ENCODE measurements at places on chromosomes 4 and X.

DNA sequence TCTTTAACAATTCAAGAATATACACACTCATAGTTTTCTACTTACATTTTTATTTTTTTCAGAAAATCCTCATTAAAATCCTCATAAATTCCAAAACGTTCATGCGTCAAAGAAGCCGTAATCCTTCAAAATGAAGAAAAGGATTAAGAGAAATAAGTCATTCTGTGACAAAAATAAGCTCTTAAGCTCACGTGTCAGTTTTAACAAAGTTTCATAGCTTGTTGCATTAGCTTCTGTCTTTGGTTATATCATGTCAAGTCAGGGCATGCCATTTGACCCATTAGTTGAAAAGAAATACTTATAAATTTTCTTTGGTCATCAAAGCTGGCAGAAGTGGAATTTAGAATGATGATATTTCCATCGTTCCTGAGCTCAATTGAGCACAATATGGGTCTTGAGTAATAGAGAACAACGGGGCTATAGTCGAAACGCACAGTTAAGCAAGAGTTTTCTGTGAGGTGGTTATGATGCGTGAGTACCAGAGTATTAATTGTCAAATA is 185.2 kb upstream of the CTSO start:
- DNase-seq: peak; percentile 9

- DNase-seq: no peak
Observed at GRCh38 chr4:158159718-158160094, 13.1 kb downstream of the GASK1B start.

- no peak for DNase-seq
Observed at GRCh38 chr4:38856046-38856445, 571 bp downstream of the TLR6 start.

DNA sequence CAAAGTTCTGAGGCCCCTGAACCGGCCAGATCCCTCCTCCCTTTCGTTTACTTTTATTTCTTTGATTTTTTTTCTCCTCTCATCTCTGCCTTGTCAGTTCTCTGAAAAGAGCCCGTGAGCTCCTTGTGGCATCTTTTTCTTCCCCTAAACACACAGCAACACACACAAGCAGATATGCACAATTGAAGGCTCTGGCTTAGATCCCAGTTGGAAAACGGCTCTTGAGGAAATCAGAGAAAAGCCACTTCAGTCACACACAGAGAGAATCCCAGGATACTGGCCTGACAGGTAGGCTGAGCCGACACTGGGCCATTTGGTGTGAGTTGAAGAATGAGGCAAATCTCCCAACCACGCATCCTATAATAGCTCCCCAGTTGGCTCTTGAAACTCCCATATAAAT is 12.9 kb downstream of the DIPK2B start:
- no peak for DNase-seq

DNA sequence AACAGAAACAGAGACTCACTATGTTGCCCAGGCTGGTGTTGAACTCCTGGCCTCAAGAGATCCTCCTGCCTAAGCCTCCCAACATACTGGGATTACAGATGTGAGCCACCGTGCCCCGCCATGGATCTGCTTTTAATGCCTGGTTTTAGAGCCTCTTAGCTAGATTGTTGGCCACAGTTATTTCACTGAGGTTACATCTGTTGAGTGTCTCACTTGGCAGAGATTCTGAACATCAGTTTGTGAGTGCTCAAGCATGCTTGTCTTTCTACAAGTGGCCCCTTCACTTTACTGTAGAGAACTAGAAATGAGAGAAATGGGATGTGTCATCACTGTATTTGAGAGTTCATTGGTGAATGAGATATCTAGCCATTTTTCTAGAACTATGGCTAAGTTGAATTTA is 218.5 kb downstream of the APBB2 start:
- DNase-seq: peak; percentile 69

- DNase-seq: no peak
Observed at GRCh38 chrX:10636337-10636736, 16.0 kb upstream of the MID1 start.

DNA sequence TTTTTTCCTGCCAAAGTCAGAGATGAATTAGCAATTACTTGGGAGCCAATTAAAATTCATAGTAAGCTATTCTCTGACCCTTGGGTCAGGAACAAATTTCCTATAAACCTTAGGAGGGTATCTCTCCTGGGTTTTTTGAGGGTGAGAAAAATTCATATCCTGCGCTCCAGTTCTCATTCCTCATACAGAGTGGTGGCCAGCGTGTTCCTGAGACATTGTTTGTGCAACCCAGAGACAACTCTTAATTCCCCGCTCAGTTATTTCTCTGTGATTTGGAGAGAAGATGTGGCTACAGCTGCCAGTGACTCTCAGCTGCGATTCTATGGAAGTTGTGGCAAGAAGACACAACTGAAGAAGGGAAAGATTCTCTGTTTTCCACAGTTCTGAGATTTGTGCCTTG is 37.9 kb upstream of the CBR4 start:
- no peak for DNase-seq

- DNase-seq: no peak
Observed at GRCh38 chrX:131894995-131895394, 128.1 kb upstream of the STK26 start.

DNA sequence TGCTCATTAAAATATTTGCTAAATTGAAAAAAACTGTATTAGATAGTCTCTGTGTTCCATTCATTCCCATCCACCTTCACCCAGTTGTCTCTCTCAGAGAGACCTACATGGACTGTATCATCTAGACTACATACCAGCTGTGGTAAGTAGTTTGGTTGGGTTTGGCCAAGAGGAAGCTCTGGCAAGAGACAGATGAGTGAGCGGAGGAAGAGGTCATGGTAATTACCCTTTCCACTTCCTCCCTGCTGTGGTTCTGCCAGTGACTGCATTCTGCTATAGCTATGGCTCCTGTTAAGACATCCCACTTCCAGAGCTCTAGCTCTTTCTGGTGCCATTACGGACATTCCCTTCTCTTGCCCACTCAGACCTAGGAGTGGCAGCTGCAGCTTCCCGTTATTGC is 239.0 kb upstream of the MID1 start:
- DNase-seq: no peak

DNA sequence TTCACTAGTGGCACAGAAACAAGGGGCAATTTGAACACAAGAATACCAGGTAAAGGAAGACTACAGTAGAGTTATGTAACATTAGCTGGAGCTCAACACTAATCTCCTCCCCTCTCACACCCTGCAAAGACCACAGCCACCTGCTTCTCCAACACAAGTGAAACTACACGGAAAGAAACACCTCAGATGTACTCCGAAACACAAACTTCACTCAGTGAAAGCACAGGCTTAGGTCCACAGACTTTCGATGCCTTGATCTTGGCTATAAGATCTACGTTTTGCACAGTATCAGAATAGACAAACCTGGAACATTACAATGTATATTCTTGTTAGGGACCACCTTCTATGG is 7.6 kb downstream of the ACSL1 start:
- no peak for DNase-seq

DNA sequence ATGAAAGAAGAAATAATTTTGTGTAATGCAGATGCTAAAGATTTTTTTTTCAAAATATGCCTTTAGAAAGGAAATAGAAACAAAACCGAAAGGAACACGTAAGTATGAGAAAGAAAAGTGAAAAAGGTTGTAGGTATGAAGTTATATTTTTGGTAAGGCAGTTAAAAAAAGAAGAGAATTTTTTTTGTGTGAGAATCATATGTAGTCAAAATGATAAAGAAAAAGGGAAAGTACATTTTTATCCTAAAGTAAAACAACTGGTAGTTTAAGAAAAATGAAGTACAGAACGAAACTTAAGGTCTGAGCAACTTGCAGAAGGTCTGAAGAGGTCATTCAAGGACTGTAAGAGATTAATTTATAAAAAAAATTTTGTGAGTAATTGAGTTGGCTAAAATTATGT is 164.0 kb upstream of the TRAM1L1 start:
- no peak for DNase-seq

DNA sequence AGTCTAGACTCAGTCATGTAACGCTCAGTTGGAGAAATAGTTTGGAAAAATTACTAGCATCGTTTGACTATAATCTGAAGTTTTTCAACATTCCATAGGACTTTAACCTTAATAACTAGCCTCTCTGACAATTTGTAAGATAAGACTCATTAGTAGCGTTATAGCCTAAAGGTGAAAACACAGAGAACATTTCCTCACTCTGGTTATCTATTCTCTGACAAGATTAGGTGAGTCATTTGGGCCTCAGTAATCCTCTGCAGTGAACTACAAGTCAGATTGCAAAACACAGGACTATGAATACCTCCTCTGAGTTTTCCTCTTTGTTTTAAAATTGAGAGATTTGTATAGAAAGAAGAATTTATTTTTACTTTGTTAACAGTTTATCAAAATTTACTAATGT is 31.8 kb upstream of the PDLIM5 start:
- no peak for DNase-seq

DNA sequence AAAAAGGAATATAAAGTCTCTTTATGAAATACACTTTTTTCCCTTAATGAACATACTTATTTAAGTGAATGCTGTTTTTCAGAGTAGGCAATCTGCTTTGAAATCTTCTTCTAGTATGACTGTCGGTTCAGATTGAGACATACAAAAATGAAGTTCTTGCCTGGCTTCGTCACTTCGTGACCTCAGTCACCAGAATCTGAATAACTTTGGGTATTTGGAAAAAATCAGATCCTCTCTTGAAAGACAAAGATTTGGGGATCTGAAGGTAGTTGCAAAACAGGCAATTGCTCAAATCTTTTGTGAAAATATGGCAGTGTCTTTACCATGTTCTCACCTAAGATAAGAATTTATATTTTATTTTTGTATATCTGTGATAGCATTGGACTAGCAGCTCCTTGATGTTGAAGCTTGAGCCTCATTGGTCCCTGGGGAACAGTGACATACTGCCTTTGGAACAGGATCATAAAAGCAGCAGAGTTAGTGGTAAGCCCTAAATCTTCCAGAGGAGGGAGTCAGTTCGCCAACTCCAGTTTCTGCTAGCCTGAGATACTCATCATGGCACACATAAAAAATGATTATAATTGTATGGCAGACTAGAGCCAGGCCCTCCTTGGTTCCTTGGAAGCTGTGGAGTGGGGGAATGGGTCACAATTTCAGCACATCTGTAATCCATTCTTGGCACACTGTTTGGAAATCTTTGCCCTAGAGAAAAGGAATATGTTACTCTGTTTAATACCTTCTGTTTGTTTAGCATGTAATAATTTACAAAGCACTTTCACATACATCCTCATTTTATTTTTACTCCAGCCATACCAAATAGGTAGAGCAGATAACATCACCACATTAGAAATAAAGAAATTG is 5.0 kb downstream of the ARFIP1 start:
- peak; percentile 68 for DNase-seq

- DNase-seq: peak; percentile 52
Observed at GRCh38 chrX:10615931-10616774, 4.2 kb downstream of the MID1 start.

GRCh38 chr4:78923464-78924312 is 15.6 kb downstream of the PAQR3 start:
- no peak for DNase-seq

DNA sequence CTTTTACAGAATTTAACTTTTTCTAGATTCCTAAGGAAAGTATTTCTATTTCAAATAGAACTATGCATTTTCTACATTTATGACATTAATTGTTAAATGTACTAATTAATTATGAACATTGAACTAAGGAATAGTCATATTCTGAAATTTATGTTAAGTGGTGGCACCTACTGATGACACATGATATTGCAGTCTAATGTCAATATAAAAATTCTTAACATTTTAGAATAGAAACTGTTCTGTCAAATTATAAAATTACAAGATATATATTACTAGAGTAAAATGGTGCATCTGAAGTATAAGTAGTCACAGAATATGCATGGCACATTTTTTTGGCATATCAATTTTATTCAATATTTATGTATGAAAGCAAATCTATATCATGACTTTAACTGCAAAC is 40.2 kb upstream of the NDNF start:
- no peak for DNase-seq

DNA sequence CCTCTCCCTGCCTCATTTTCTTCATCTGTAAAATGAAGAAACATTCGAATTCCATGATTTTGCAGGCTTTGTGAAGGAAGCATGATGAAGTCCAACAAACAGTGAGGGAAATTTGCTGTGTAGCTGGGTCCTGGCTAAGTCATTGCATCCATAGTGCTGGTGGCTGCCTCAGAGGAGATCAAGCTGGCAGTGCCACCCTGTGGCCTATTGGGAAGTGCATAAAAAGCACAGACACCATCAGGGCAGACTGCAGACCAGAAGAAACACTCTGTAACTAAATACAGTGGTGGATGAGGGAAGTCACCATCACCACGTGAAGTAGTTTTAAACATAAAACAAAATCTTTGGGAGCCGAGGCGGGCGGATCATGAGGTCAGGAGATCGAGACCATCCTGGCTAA is 40.7 kb upstream of the DDX3X start:
- no peak for DNase-seq

DNA sequence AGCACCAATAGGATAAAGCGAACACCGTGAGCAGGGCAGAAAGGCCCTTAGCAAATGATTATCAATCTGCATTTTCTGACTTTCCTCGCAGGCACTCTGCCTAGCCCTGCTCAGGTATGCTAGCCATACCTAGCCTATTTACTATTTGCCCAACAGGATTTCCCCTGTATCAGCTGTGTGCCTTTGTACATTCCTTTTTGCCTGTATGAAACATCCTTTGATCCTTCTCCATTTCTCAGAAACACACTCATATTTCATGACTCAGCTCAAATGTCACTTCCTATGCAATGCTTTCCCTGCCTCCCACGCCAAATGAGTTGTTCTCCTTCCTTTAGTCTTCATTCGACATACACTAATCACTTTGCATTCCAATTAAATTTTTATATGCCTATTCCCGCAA is 37.2 kb downstream of the PCDH7 start:
- DNase-seq: peak; percentile 33

DNA sequence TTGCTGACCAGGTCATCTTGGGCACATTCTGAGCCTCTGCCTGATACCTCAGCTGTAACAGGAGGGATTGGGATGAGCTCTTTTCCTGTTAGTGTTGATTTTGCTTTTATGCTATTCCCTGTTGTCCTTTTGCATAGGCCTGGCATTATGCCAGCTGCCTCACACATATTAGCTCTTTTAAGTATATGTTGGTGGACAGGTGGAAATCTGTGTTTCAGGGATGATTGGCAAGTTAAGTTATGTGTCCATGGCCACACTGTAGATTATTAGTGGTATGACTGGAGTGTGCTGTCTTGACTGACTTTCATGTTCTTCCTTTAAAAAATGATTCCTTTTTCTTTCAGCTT is 28.9 kb downstream of the NSD2 start:
- no peak for DNase-seq
